ENCODE measurements at places on chromosomes 4 and X.
A peak's percentile ranks its signal among the peaks of the same experiment; 100 is the strongest.

GRCh38 chr4:33959519-33959918 lies 2284.8 kb downstream of the ARAP2 start:
- DNase-seq: peak; percentile 25

DNA sequence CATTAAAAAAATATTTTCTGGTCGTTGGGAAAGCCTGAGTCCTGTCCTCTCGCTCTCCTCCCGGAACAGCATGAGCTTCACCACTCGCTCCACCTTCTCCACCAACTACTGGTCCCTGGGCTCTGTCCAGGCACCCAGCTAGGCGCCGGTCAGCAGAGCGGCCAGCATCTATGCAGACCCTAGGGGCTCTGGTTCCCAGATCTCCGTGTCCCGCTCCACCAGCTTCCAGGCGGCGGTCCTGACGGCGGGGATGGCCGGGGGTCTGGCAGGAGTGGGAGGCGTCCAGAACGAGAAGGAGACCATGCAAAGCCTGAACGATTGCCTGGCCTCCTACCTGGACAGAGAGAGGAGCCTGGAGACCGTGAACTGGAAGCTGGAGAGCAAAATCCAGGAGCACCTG lies 807.2 kb upstream of the NDST4 start:
- DNase-seq: no peak

DNA sequence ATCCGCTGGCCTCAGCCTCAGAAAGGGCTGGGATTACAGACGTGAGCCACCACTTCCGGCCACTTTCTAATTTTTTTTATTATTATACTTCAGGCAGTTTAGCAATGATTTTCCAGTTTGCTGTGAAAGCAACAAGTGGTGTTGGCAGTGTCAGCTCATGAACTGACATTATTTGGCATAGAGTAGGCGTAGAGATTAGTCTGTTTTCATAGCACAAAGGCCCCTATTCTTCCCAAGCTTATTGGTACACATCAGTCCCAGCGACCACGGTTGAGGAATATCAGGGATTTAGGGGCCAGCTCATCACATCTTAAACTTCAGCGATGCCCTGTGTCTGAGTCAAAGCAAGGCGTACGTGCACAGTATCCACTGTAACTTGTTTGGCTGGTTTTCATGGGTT lies 53.0 kb upstream of the RASSF6 start:
- DNase-seq: no peak

GRCh38 chr4:23269566-23269965 lies 576.8 kb downstream of the GBA3 start:
- no peak for DNase-seq

DNA sequence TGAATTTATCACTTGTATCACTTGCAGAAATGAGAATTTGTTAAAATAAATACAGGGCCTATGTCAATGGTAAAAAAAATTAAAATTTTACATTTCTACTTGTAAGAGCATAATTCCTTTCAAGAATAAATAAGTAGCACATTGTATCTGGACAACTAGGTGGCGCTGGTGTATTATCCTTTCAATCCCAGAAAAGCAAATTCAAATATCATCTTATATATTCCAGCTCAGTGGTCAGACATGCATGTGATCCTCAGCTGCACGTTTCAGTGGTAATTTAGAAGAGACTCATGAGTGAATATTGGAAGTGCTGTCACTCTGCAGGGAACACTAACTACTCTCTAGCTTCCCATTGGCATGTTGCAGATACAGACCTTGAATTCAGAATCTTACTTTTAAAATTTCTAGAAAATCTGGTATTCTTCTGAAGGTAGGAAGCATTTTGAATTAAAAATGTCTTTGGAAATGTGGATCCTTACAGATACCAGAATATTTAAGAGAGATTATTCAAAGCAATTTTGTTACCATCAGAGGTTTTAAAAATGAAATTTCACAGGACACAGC lies 1414.7 kb upstream of the TENM3 start:
- peak; percentile 67 for DNase-seq

GRCh38 chrX:2888309-2888708 lies 40.8 kb downstream of the ARSD start:
- no peak for DNase-seq

DNA sequence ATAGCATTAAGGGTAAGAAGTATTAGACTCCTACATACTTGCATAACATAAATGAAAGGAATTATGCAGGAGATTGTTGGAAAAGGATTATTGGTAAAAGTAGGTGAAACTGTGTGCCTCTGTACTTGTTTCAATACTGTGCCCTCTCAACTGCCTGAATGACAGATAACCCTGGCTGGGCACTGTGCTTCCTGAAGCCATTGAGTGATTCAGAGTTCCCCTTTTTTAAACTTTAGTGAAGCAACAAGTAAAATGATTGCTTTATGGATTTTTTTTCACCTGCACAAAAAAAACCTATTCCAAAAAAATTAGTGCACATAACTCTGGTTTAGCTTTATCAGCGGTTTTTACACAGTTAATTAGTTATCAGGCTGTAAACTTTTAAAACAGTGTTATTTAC lies 204.8 kb downstream of the TRAM1L1 start:
- no peak for DNase-seq

DNA sequence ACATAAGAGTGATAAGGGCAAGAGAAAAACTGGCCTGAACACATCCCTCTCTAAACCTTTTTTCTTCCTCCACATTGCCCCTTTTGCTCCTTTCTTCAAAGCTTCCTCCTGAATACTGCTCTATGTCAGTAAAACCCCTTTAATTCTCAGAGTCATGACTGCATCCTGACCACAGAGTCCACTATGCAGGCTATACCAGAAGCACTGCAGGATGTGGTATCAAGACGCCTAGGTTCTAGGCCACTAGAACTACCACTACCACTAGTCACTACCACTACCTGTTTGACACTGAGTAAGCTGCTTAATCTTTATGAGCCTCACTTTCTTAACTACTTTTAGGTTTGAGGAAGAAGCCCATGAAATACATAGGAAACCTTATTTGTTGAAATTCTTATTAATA lies 38.7 kb downstream of the ARHGEF9 start:
- DNase-seq: no peak

DNA sequence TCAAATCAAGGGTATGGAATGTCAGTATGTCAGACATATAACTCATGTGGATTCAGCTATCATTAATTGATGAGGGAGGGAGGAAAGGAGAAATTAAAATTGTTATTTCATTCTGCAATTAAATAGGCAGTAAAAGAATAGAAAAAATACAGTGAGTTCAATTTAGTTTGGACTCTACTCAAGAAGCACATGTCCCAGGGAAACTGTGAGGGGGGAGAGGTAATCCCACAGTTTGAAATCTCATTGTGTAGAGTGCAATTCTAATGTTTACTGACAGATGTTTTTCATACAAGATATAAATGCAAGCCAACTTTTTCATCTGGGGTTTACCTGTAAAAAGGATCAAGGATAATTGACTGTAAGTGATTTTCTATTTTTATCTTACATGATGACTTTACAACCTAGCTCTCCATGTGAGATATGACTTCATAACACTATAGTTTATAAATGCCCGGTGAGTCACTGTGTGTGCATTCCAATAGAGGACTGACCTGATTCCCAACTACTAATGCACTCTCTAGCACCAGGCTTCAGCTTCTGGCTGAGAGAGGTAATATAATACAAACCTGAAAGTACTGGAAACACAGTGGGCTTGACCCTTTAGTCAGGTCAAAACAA lies 35.2 kb upstream of the SCD5 start:
- DNase-seq: peak; percentile 86

DNA sequence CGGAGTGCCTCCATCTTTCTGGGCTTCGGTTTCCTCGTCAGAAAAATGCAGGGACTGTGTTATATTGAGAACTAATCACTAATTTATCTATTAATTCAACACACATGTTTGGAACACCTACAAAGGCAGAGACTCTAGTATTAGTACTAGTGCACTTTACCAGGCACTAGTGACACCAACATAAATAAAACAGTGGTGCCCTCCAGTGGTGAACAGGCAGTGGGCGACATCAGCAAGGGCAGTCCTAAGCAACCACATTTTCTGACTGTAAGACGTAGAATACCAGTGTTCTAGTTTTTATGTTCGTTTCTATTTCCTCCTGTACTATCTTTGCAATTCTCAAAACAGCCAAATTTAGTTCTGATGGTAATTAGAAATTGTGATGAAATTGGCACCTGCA lies 69.1 kb upstream of the UCP1 start:
- DNase-seq: no peak

GRCh38 chr4:95108883-95109421 lies 351.2 kb downstream of the BMPR1B start:
- no peak for DNase-seq

- DNase-seq: no peak
These were observed 202.7 kb upstream of the ETNPPL start for GRCh38 chr4:108965472-108966076.
